Stimulated activated CD4-positive, alpha-beta T cell treated with anti-CD3 and anti-CD28 coated beads, Interleukin-2, amount 100 ng/mL, for 24 hours (primary cell): ENCODE measurements at places on chromosomes 13 and 19.

DNA sequence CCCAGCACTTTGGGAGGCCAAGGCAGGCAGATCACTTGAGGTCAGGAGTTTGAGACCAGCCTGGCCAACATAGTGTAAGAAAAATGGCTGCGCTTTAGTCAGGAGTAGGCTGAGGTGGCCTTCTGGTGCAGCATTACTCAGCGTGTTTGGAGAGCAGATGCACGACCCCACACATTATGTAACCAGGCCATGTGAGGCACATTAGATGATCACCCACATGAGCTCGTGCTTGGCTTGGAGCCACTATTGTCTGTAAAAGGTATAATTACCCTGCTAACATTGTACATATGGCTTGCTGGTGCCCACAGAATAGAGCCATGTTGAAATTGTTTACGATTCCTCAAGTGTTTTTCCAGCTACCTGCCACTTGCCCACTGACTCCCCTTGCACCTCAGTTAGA is 24.0 kb upstream of the SCEL start:
- no peak for DNase-seq

- peak; percentile 46 for DNase-seq
Measured at GRCh38 chr13:113176280-113176679, 17.8 kb downstream of the PROZ start.

DNA sequence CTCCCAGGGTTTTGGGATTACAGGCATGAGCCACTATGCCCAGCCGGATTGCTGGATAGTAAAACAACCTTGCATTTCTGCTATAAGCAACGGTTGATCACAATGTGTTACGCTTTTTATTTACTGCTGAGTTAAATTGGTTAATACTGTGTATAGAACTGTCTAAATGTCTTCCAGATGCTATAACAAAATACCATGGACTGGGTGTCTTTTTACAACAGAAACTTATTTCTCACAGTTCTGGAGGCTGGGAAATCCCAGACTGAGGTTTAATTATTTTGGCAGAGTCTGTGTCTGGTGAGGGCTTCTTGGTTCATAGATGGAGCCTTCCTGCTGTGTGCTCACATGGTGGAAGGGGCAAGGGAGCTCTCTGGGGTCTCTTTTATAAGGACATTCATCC is 65.5 kb downstream of the ING1 start:
- DNase-seq, result no peak

DNA sequence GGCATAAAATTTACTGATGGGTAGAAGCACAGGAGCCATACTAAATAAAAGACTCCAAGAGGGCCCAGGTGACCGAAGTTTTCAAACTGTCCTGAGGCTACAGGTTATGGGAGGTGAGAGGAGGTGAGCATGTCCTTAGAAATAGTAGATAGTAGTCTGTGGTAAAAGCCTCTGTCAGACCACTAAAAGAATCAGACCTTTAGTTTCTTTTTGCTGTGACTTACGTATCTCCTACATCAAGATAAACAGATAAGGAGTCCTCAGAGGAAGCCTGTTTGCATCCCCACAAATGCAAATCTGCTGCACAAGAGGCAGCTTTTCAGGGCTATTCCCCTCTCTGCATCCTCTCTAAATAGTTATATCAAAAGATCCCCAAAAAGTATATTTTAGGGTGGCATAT is 711.6 kb upstream of the SLITRK6 start:
- no peak for DNase-seq

DNA sequence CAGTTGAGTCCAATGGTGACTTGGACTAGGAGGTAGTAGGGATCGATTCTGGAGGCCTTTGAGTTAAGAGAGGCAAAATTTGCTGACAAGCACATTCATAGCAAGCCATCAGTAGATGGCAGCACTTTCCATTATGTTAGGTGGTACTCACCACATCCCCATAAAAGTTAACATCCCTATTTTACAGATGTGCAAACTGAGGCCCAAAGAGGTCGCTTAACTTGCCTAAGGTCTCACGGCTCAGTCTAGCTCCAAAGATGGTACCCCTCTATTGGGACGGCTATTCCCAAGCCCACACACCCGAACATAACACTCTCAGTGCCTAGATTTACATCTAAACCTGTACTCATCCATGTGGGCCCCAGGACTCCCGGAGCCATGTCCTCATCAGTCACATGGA is 21.5 kb upstream of the FOSB start:
- no peak for DNase-seq

GRCh38 chr19:42066075-42066754 is 3.8 kb downstream of the GRIK5 start:
- no peak for DNase-seq

GRCh38 chr19:30252214-30252613 is 120.0 kb upstream of the ZNF536 start:
- no peak for DNase-seq

DNA sequence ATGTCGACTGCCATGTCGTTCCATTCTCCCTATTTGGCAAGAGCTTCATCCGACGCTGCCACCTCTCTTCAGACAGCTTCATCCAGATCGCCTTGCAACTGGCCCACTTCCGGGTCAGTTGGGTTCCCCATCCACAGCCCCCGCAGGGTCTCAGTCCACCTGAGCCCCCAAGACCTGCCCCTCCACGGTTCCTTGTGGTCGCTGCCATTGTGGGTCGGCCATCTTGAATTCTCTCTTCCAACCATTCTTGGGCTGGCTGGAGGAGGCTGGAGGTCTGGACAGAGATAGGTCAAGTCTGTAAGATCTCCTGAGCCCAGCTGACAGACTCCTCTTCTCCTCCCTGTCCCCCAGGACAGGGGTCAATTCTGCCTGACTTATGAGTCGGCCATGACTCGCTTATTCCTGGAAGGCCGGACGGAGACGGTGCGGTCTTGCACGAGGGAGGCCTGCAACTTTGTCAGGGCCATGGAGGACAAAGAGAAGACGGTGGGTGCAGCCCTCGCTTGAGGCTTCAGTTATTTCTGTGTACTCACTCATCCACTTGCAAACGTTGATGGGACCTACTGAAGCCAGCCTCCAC is 19.5 kb downstream of the CPT1C start:
- no peak for DNase-seq
